ENCODE measurements at places on chromosomes 1 and 21.

DNA sequence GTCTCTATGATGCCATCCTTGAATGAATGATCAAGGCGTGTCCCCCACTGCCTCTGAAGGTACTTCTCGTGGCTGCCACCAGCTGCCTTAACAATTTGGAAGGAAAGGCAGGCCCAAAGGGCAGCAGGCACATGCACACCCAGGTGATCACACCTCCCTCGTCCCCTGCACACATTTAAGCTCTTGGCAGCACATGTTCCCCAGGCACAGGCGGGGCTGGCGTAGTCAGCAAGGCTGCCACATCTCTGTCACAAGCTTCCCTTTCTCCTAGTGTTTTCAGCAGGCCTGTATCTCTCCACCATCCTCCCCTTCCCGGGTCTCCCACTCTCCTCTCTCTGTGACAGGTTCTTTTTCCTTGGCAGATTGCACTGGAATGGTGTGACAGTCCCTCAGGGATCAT lies 111.9 kb downstream of the CACNA1E start:
- DNase-seq = no peak

- no peak for DNase-seq
Measured at GRCh38 chr1:159175571-159175970, 4.2 kb downstream of the CADM3 start.

DNA sequence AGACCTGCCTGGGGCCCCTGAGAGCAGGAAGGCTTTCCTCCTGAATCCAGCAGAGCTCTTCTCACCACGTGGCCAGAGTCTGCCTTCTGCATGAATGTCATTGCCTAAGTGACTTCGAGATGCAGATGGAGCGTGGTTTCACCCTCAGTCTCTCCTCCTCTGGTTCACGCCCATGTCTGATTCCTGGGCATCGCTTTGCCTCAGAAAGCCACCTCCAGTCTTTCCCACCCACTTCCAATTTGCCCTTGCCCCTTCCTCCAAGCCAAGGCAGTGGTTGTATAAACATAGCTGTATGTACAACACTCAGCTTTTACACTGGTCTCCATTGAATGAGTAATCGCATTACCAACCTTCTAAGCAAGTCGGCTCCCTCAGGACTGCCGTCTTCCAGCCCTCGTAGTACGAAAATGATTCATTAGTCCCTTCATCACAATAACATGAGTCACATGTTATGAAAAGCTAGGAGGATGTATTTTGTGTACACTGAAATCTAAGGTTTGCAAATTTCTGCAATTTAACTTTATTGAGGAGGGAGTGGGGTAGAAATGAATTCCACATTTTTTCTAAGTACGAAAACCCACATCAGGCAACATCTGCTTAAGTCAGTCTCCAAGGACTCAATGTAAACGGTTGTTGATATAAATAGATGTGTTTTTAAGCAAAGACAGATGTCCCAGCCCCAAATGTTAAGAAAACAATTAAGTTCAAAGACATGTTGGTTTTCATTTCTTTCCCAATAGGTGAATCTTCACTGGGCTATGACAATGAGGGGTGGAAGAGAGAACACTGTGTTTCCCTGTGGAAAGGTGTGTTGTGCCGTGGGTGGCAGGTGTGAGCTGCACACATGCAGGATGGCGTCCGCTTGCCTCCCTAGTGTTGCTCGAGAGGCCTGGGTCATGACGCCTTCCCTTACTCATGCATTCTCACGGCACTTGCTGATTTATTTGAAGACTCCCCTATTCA lies 32.3 kb upstream of the ETS2 start:
- no peak for DNase-seq

GRCh38 chr21:25509862-25510261 lies 97.4 kb downstream of the MRPL39 start:
- DNase-seq = peak; percentile 32

DNA sequence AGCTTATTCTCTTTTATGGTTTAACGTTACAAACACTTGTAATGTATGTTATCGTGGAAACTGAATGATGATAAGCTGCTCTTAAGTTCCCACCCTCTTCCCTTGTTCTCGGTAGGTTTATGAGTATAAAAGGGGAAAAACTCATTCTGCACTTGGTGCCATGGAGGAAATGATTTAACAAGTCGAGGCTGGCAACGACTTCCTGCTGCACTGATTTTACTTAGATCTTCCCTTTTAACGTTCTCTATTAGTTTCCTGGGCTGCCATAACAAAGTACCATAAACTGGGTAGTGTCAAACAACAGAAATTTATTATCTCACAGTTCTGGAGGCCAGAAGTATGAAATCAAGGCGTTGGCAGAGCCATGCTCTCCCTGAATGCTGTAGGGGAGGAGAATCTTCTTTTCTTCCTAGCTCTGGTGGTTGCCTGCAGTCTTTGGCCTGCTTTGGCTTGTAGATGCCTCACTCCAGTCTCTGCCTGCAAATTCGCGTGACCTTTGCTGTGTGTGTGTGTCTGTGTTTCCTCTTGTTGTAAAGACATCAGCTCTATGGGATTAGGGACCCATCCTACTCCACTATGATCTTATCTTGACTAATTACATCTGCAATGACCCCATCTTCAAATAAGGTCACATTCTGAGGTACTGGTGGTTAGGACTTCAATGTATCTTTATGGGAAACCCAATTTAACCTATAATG lies 26.3 kb downstream of the HUNK start:
- no peak for DNase-seq

DNA sequence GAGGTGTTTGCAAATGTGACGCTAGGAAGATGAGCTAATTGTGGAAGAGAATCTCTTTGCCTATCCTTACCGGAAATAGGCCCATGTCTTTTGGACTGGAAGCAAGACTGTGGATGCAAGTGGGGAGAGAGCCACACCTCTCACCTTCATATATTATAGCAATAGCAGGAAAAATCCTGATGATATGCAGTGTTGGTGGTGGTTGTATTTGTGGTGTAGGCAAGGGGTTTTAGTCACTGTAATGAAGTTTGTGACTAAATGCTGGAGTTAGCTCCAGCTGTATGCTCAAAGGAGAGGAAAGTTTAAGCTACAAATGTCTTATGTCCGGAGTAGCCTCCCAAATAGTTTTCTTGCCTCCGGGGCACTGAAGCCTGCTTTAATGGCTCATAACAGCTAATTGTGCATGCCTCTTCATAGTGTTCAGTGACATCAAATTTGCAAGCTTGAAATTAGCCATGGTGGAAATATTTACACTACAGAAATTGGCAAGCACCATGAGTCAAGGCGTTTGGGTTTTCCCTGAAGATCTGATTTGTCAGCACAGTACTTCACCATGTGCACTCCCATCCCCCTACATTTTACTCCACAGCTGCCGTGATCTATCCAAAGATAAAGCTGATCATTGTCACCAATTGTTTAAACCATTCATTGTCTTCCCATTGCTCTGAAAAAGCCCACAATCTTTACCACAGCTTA lies 102.6 kb upstream of the ZNF644 start:
- no peak for DNase-seq

DNA sequence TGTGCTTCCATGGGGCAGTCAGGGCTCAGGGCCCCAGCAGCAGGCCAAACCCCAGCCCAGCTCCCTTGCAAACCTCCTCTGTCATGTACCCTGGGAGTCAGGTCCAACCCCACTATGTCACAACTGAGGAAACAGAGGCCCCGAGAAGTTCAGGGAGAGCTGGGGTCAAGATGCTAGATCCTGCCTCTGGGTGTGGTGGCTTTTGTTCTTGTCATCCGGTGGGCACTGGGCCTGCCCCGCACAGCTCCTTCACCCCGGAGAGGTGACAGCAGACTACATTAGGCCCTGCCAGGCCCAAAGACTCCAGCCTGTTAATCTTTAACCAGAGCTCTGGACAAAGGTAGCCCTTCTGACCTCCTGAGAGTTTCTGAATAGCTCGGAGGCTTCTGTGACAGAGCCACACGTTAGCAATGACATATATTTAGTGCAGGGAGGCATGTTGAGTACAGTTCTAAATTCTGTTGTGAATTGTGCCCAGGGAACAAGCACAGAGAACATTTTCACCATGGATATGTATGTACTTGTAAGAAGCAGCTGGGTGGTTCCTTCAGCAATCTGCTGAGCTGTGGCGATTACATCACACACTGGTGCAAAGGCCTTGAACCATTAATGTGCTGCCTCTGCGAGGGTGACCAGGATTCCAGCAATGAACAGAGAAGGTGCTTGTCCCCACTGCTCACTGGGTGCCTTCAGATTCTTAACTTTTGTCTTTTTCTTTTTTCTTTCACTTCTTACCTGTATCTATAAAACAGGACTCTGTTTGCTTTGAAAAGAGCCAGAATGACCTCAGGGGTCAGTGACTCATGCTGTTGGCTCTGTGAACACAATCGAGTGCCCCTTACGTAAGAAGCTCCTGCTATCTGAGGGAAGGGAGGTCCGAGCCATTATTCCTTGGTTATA lies 102.8 kb downstream of the RHOU start:
- peak; percentile 43 for DNase-seq

DNA sequence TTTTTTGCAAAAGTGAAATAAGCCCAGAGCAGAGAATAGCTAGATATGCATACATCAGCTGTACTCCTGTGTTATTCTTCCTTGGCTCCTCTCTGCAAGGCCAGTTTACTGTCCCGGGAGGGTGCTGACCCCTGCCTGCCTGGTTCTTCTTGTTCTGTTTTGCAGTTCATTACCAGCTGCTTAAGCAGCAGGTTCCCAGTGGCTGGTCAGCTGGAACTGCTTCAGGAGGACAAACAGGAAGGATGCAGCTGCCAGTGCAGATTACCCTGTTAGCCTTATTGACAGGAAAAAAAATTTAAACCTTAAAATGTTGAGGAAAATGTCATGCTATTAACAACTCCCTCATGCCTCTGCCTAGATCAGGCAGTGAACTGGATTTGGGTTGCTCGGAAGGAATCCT lies 16.0 kb upstream of the LRIG2 start:
- no peak for DNase-seq

DNA sequence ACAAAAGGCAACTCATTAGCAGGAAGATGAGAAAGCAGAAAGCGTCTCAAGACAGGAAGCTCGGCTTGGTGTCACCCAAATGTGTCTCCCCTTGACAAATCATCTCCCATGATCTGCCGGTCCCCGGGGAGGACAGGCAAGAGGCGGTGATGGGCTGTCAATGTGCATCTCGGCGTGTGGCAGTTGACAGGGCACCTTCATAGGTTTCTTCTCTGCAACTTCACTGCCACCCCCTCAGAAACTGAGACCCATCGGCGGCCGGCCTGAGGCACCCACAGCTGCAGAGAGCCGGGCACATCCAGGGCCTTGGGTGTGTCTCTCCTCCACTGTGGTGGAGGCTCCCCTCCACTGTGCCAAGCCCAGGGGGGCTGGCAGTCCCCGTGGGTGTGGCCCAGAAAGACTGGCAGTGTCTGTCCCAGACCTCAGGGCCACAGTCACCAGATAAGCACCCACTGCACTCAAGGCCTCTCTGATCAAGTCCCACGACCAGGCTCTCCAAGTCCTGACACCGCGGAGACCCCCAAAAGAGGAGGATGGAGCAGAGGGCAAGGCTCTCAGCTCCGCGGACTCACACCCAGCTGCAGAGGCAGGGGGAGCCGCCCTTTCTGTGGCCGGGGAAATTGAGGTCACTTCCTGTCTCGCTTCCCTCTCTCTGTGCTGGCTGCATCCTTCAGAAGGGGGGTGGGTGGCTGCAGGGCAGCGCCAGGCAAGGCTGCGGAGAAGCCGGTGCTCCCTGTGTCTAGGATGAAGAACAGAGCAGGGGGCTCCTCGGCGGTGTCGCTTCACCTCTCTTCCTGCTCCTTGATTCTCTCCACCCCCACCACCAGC lies 39.6 kb upstream of the LBR start:
- DNase-seq = peak; percentile 87

- no peak for DNase-seq
Measured at GRCh38 chr1:28517649-28517999, 11.8 kb downstream of the RCC1 start.

Data from GM10248 (cell line).